ENCODE measurements at places on chromosomes 5 and 9.
A peak's percentile ranks its signal among the peaks of the same experiment; 100 is the strongest.

DNA sequence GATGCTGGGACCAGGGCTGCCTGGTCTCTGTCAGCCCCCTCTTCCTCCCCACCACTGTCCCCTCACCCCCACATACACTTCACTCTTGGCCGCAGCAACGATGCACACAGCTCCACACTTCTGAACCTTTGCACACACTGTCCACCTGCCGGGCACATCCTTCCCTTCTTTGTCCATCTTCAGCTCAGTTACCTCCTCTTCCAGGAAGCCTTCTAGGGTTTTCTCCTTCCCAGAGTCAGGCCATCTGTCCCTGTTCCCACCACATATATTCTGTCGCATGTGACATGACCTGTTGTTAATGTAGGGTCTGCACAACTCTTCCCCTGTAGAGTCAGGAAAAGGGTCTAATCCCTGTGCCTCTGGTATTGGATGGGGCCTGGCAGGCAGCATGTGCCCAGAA lies 38.6 kb upstream of the PHYKPL start:
- no peak for DNase-seq

GRCh38 chr9:96515621-96516470 lies 65.9 kb downstream of the HABP4 start:
- DNase-seq = no peak

- DNase-seq = no peak
Measured at GRCh38 chr9:82606492-82607382, 456.2 kb downstream of the RASEF start.

DNA sequence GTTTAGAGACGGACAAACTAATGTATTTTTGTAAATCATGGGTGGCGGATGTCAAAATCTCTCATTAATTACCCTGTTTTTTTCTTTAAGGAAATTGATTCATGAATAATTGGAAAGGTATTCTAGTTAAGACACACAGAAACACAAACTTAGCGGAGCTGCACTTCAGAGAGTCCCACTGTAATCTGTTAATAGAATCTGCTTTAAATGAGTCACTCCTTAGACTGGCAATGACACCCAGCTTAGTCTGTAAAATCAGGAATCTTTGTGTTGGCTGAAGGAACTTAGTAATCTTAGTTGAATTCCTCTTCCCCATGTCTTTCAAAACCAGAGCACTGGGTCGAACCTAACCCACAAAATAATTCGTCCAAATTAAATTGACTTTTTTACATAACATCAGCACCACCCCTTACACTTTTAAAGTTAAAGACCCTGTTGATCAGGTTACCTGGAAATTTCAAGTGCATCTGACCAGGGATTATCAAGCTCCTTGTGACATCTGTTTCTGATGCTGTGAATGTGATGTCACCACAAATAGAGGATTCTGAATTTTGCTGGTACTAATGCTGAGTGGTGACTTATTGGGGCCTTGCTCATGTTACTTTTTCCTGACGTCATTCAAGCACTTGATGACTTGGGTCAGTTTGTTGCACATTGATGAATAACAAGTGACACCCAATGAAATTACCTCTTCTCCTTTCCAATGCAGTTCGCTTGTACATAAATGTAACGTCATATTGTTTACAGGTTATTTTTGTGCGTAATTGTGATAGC lies 313.6 kb downstream of the KCTD16 start:
- DNase-seq = no peak

DNA sequence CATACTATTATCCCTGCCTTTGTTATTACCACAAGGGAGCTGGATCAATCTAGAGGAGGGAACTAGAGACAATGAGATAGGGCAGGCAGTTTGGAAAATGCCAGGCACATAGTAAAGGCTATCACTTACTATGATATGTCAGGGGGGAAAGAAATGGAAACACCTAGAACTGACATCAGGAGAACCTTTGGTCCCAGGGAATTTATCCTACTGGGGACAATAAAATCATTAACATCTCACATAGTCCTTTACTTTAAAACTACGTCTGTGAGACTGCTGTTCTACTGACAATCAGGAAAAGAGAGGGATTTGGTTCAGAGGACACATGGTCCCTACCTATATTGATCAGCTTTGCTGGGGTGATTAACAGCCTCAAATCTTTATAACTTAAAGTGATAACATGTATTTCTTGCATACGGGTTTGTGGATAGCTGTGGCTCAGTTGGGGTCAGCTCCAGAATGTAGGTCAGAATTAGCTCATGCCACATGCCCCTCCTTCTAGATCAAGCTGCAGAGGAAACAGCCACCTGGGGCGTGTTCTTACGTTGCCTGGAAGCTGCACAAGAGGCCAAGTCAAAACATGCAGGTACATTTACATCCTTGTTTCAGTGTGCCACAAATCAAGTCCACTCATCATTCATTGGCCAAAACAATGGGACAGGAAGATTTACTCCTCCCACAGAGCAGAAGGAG lies 43.9 kb upstream of the ALDOB start:
- peak; percentile 84 for DNase-seq

DNA sequence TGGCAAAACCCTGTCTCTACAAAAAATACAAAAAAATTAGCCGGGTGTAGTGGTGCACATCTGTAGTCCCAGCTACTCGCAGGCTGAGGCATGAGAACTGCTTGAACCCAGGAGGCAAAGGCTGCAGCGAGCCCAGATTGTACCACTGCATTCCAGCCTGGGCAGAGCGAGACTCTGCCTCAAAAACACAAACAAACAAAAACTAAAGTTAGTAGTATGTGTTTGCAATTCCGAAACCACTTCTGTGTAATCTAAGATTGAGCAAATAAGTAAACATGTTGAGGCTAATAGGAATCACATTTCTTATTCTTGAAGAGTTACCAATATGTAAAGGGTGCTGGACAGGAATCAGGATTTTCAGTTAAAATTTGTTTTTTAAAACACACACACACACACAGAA lies 70.0 kb upstream of the SUSD1 start:
- no peak for DNase-seq

GRCh38 chr5:175694371-175695160 lies 36.7 kb downstream of the HRH2 start:
- DNase-seq = no peak

DNA sequence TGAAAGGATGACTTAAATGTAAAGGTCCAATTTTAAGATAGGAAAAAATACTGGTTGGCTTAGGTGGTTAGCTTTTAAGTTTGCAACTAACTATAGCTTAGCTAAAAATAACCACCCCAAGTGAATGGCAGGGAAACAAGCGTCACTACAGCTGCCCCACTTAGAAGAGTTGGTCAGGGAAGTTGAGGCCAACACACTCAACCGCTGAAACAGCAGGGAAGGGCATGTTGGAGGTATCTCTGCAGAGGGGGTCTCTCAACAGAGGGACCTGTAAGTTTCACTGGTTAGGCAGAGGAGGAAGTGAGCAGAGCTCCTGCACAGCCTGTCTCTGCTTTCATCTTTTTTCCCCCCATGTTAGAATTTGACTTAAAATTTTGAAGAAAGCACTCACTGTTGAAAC lies 75.3 kb downstream of the LHFPL2 start:
- DNase-seq = no peak

GRCh38 chr5:83118976-83119375 lies 41.6 kb downstream of the XRCC4 start:
- DNase-seq = no peak

GRCh38 chr9:91197232-91198181 lies 164.2 kb downstream of the AUH start:
- DNase-seq = peak; percentile 68

GRCh38 chr9:23635276-23635675 lies 190.8 kb downstream of the ELAVL2 start:
- no peak for DNase-seq

DNA sequence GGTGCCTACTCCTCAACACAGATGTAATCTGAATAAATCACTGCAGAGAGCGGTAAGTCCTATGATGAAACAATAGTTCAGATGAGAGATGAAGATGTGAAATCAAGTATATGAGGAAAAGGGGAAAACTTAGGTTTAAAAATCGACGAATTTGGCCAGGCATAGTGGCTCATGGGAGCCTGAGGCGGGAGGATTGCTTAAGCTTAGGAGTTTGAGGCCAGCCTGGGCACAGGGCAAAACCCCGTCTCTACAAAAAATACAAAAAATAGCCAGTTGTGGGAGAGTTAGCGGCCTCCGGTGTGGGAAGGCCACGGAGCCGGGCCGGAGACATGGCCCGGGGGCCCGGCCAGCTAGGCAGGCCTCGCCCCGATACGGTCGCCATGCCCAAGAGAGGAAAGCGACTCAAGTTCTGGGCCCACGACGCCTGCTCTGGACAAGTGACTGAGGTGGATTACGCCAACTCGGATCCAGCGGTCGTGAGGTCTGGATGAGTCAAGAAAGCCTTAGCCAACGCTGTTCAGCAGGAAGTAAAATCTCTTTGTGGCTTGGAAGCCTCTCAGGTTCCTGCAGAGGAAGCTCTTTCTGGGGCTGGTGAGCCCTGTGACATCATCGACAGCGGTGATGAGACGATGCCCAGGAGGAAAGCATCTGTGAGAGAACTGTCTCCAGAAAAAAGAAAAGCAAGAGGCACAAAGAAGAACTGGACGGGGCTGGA lies 62.8 kb upstream of the SUB1 start:
- DNase-seq = peak; percentile 20

- no peak for DNase-seq
Measured at GRCh38 chr5:119393746-119394145, 37.9 kb downstream of the TNFAIP8 start.

Data from left colon (tissue), 2 donors.